ENCODE measurements at places on chromosomes 3 and 15.

- DNase-seq = no peak
Measured at GRCh38 chr3:45124352-45124751, 21.8 kb downstream of the CDCP1 start.

GRCh38 chr3:193960487-193961274 is 175.3 kb upstream of the HES1 start:
- no peak for DNase-seq

GRCh38 chr3:3119393-3119851 is 7.3 kb upstream of the TRNT1 start:
- no peak for DNase-seq

- no peak for DNase-seq
Measured at GRCh38 chr3:157373783-157374182, 62.9 kb upstream of the PTX3 start.

GRCh38 chr3:152289708-152290107 is 21.0 kb downstream of the MBNL1 start:
- DNase-seq = no peak

- DNase-seq = no peak
Measured at GRCh38 chr3:24087469-24087868, 142.4 kb downstream of the NR1D2 start.

DNA sequence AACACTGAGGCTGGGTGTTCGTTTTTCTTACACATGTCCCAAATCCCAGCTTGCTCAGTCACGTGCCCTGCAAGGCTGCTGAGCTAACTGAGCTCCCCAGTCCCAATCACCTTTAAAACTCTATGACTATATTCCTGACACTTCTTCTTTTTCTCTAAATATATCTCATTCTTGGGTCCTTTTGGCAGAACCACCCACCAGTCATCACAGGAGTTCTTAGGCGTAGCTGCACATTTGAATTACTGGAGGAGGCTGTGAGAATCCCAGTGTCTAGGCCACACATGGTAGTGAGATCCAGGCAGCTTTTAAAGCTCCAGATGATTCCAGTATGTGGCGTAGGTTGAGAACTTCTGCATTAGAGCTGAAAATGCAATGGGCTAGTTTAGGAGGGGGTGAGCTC is 66.3 kb downstream of the ST8SIA2 start:
- DNase-seq = no peak

- no peak for DNase-seq
Measured at GRCh38 chr15:57704441-57704840, 2.1 kb upstream of the POLR2M start.

DNA sequence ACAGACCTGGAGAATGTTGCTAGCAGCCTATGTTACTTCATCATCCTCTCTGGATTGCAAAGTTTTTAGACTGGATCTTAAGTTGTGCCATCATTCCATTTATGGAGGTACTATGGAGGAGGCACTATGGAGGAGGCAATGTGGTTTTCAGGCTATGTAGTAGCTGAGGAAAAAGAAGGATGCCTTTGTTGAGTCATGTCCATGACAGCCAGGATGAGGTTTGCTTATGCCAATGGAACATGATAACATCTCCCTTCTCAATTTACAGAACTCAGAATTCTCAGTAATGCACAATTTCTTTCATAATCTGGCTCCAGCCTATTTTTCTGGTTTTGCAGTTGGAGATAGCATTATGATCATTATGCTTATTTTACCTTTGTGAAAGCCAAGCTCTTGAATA is 65.9 kb upstream of the TMEM108 start:
- DNase-seq = no peak

Data from T-helper 22 cell (primary cell).